Activated T-helper 1 cell treated with anti-CD3 and anti-CD28 coated beads, Interleukin-12 subunit alpha, Interleukin-12 subunit beta, Interleukin-2, Interleukin-4 antibody, amounts not matched to agents 30 ng/mL and 10 ng/mL and 1 ng/mL, durations not matched to agents 14 hours and 24 hours and 36 hours (primary cell): ENCODE measurements at places on chromosomes 7 and 10. TPM values are rescaled to one million over a fixed set of nuclear protein-coding genes. Genes with fewer than 3 reads are reported as not detected.

RPP38 gene
- 19.6 and 24.8 TPM in 2 replicates for total RNA-seq

ZNF853 gene
- 0.41 and 0.42 TPM in 2 replicates for total RNA-seq

MYH16 gene
- not detected in 2 replicates for total RNA-seq

CYP3A7 gene
- total RNA-seq = not detected in 2 replicates

ARID5B gene
- 62.4 and 65.1 TPM in 2 replicates for total RNA-seq

DYDC2 gene
- total RNA-seq = not detected in 2 replicates
